Stimulated activated CD4-positive, alpha-beta T cell treated with anti-CD3 and anti-CD28 coated beads, Interleukin-4, amount 100 ng/mL, for 4 hours (primary cell): ENCODE measurements at places on chromosomes 5 and 9.
A peak's percentile ranks its signal among the peaks of the same experiment; 100 is the strongest.

DNA sequence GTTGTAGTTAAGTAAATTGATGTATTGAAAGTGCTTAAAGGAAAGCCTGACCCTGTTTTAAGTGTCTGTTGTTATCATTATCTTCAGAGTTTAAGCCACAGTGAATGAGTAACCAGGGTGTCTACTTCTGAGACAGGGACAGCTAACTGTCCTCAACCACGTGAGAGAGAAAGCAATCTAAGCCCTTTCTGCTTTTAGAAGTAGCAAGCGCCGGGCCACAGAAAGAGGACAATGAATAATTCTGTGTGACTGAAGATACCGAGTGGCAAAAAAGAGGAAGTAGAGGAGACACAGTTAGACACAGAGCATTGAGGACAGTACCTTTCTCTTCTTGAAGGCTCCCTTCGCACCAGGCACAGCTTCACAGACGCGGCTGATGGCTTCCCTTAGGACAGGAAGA lies 86.3 kb downstream of the S1PR3 start:
- DNase-seq, result no peak

- DNase-seq, result no peak
Measured at GRCh38 chr5:83564069-83564749, 92.7 kb downstream of the VCAN start.

- DNase-seq, result no peak
Measured at GRCh38 chr5:135599421-135600151, 20.8 kb upstream of the CXCL14 start.

GRCh38 chr5:138663009-138663408 lies 87.8 kb upstream of the HSPA9 start:
- DNase-seq, result peak; percentile 38

- no peak for DNase-seq
Measured at GRCh38 chr9:131554087-131554842, 8.9 kb downstream of the PRRT1B start.

DNA sequence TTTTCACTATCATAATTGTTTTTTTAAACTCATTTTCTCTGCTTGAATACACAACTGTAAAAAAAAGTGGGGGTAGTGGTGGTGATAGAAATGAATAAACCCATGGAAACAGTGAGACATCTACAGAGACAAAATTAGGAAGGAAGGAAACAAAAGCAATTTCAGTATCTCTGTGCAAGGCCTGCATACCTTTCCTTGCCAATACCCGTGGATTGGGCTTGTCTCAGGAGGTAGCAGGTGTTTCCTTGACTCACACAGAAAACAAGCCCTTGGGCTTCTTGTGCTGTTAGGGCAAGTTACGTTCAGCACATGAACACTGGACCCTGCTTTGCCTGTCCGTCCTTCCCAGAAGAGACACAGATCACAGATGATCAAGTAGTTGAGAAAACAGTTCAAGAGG lies 372.2 kb downstream of the ZSWIM6 start:
- no peak for DNase-seq

DNA sequence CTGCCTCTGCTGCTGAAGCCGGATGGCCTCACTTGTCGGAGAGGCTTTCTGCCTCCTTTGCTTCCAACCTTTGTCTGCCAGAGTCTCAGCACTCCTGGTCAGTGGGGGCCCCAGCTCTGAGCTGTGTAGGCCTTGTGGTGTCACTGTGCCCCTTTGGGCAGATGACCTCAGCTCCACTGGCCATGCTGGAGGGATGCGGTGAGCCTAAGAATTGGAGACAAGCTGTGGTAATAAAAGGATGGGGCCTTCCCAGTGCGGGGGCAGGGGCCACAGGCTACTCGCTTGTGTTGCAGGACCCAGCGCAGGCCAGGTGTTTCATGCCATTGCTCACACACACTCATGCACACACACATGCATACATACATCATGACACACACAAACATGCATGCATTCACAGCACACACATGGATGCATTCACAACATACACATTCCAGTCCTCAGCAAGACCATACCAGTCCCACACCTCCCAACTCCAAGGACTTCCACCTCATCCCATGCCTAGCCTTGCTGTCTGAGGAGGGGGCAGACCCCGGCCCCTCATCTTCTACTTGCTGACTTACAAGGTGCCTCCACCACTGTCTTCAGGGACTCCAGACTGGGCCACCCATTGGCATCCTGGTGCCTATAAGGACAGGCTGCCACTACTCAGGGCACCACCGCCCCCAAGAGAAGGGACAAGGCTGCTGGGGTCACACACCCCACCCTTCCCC lies 237.7 kb downstream of the SYK start:
- DNase-seq, result no peak

DNA sequence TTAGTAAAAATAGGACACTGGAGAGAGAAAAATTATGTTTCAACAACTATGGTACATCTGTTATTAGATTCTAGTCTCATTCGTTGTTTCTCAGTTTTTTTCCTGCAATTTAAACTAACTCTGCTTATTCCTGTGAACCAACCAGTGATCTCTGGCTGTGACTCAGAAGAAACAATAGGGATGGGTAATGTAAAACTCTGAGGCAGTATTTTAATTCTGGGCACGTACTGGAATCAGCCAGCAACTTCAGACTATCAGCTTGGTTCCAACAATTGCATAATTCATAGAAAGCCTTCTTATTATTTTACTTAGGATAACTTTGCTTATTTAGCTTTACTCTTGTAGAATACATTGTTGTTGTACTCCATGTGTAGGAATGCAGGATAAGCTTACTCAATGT lies 28.8 kb downstream of the MLLT3 start:
- no peak for DNase-seq

- no peak for DNase-seq
Measured at GRCh38 chr5:63811961-63812360, 150.3 kb downstream of the HTR1A start.

DNA sequence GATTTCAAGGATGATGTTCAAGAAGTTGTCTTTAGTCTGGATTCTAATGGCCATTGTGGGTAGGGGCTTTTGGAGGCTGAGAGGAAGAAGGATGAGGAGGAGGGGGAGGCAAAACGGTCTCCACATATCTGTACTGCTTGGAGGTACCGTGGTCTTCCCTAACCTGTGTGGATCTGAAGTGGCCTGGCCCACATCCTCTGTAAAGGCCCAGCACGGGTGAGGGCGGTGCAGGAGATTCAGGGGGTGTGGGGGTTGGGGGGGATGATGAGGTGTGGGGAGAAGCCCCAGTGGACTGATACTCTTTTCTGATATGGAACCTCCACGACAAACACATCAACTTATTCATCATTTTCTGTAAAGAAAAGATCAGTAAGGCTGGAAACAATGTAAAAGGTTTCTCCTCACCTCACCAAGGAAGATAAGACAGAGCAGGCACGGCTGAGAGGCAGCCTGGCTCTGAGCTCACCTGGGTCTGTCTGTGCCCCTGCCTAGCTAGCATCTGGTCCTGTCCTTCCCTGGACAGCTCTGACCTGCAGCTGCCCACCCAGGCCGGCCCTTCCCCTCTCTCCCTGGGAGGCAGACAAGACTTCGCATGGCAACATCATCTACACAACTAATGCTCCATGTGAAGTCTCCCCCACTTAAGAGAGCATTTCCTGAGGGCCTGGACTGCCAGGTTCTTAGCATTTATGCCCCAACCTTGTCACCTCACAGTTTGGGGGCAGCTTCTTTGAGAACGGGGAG lies 5.6 kb upstream of the IL3 start:
- no peak for DNase-seq

DNA sequence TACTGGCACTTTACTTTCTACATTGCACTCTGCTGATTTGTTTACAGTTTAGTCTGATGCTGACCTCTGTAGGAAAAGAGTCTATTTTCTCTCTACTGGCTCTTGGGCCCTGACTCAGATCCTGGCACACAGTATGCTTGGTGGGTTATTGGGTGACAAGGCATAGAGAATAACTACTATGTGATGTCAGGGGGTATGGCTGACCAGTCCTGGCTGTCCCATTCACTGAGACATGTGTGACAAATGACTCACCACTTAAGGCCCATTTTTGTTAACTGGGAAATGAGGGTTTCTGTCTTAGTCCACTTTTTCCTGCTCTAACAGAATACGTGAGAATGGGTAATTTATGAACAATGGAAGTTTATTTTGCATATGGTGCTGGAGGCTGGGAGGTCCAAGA lies 66.4 kb downstream of the DAPK1 start:
- no peak for DNase-seq

DNA sequence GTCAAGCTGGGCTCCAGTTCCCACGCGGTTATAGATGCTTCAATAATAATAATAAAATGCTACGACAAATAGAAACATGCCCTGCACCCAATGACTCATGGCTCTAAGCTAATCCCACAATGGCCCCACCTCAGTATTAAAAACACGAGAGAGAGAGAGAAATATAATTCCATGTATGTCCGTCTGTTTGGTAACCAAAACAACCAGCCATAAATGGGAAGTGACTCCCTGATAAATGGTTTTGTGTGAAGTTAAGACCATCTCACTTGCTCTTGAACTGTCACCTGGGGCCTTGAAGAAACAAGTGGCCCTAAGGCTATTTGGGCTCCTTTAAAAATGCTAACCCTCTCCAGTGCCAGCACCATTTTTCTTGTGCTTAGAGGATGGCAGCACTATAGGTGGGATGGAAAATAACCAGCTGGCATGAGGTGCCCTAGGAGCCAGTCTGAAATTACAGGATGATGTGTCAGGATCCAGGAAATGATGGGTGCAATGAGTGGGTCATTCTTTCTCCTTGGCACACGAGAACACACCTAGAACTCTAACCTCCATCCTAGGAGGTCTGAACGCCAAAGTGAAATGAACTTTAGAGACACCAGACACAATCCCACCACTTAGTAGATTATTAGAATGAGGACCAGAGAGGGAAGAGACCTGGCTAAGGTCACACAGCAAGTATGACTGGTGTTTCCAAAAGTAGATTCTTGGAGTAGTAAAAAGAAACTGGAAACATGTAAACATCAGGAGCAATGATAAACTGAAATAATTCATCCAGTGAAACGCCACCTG lies 35.7 kb upstream of the ADRB2 start:
- DNase-seq, result no peak

DNA sequence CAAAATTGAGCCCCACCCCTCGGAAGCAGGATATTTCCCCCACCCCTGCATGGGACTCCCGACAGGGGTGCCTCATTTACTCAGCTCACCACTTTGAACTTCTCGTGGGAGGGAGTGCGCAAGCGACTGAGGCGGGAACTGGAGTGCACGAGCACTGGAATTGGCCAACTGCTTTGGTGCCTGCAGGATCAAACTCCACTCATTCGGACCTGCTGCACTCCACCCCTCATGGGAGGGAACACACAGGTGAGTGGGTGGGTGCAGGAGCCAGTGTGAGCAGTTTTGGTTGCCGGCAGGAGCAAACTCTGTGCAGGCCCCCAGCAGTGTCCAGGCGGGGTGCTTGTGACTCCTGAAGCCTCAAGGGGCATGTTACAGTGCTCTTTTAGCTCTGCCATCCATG lies 301.2 kb downstream of the TUSC1 start:
- no peak for DNase-seq

- DNase-seq, result no peak
Measured at GRCh38 chr5:24110004-24110615, 534.7 kb downstream of the CDH10 start.

DNA sequence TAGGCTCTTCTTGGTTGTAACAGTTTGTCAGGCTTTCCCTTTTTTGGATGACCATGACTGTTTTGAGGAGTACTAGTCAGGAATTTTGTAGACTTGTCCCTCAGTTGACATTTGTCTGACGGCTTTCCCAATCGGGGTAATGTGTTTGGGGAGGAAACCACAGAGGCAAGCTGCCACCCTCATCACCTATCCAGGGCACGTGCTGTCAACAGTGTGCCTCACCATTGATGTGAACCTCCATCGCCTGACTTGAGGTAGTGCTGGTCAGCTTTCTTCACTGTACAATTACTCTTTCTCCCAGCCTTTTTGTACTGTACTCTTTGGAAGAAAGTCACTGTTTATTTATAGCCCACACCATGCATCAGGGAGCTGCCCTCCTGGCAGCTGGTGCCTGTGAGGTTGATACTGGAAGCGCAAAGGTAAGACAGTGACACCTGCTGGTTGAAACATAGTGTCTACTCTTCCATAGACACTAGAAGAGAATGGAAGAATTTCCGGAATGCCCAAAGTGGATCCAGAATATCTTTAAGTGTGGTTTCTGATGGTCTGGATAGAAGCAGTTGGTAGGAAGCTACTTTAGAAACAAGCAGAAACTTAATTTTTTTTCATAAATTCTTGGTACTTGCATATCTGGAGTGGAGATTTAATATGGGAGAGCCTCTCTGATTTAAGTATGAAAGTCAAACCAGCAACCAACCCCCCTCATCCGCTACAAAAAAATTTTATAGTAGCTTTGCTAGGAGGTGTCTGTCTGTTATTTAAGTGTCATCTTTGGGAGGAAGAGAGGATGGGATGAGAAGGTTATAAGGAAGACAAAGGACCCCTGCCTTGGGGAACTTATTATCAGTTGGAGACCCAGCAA lies 69.3 kb downstream of the SNX30 start:
- DNase-seq, result no peak

DNA sequence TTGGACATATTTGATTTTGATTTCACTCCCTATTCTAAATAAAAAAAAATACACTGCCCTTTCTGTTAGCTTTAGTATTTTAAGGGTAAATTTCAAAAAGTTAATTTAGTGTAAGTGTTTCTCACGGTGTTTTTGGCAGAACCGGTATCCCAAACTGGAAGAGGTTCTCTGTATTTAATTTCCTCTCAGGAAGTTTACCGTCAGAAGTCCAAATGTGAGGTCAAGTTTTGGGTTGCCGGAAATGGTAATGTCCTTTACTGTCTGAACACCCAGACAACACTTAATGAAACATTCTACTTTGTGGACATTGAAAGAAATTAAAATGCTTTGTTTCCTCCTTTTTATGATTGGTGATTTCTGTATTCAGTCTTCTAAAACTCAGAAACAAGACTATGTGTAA lies 148.7 kb upstream of the CDKN2B start:
- DNase-seq, result no peak

DNA sequence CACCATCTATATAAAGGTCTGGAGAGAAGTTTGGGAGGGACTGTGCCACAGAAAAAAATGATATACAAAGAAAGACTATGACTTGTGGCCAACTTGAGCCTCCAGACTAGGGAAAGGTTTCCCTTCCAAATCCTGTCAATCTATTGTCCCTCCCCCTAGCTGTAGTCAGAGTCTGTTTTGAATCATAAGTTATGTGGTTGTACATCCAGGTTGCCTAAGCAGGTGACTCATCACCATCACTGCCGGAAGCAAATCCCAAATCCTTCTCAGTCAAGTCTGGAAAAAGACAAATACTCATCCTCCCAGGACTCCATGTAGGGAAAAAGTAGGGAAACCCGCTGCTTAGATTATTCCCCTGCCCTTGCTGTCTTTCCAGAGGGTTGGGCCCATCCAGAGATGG lies 235.7 kb downstream of the CDK5RAP2 start:
- DNase-seq, result no peak

DNA sequence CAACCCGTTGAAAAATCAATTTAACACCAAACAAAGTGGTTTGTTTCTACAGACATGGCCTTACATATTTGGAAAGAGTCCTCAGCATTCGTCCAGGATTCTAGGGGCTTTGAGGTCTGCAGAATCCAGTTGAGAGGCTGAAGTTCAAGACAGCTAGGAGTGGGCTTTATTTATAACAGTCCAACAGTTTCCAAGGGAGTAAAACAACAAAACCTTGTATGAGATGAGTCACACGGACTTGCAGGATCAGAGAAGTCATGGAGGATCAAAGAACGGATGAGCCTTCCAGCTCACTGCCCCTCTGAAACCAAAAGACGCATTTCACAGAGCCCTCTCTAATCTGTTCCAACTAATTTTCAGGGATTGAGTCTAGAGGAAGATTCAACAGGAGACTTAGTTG lies 11.1 kb upstream of the ESM1 start:
- DNase-seq, result no peak
